ENCODE measurements at places on chromosomes 11 and 22.

DNA sequence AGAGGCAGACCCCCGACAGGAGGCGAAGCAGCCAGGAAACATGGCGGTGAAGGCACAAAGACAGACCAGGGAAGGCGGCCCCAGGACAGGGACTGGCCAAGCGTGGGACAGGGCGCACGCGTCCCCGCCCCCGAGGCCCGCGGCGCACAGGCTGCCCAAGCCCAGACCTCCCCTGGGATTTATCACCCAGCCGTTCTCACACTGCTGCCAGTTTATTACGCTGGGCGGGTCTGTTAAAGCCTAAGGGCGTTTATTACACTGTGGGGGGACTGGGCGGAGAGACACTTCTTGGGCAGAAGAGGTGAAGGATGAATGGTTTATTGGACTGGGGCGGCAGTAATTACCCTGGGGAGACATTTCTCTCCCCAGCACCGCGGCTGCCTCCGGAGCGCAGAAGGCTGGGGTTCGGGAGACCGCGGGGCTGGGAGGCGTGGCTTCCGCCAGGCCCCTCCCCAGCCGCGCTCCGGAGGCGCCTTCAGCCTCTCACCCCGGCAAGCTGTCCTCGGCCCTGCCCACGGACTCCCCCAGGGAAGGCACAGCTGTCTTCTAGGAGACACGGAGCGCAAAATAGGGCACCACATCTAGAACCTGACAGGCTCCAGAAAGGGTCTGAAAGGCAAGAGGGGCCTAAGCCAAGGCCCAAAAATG lies 47.1 kb downstream of the SLC22A12 start:
- DNase-seq, result no peak

DNA sequence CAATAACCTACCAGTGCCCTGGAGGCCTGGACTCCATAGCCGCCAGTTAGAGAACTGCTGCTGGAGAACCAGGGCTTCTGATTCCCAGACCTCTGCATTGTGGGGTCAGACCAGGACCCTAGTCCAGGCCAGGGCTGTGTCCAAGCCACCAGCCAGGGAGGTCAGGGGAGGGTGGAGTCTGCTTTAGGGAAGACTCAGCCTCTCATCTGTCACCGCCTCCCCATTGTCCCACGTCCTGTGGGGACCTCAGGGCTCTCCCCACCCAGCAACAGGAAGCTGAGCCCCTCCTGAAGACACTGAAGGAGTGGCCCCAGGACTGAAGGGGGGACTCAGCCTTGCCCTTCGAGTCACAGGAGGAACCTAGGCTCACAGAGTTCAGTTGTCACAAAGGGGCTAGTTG lies 41.2 kb downstream of the PDE2A start:
- DNase-seq, result no peak

- DNase-seq, result no peak
Measured at GRCh38 chr11:102187416-102188151, 77.3 kb downstream of the YAP1 start.

GRCh38 chr22:37734964-37735451 lies 38.2 kb downstream of the TRIOBP start:
- no peak for DNase-seq

- no peak for DNase-seq
Measured at GRCh38 chr11:28964811-28965210, 856.6 kb downstream of the METTL15 start.

DNA sequence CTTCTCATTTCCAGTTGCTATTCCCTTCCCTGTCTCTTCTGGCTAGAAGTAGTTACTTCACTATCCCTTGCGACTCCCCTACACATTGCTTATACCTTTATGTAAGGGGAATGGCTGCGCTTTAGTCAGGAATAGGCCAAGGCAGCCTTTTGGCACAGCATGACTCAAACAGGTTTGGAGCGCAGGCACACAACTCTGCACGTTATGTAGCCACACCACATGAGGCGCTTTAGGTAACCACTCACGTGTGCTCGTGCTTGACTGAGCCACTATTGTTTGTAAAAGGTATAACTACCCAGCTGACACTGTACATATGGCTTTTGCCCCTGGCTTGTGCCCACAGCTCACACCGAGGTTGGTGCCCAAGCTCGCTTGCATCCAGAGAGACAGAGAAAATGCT lies 46.7 kb upstream of the LIPT2 start:
- no peak for DNase-seq

DNA sequence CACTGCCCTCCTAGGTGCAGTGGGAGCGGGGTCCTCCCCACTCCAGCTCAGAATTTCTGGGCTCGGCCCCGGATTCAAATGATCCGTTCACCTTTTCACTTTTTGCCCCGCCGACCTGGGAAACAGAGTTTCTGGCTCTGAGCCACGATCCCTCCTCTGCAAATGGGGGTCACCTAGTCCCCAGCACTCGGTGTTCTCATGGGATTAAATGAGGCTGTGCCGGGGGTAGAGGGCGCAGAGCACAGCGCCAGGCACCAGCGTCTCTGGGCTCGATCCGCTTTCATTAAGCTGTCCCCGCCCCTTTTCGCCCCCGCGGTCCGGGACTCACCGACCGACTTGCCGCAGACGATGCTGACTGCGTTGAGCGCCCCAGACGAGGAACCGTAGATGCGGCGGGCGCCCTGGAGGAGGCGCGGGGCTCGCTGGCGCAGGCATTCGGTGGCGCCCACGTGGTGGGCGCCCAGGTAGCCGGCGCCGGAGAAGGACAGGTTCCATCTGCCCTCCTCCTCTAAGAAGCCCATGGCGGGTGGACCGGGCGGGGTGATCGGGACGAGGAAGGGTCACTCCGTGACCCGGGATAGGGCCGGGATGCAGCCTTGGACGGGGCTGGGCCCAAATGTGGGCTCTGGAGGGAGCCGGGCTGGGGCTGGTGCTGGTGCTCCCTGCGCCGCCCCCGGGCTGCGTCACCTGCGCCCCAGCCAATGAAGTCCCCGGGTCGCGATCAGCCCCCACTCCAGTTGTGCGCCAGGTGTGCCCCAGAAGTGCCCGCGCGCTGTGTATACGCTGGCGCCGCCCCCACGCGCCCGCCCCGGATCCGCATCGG lies at the start of gene PNPLA5:
TSS of gene PNPLA5 (minus strand) at position 654 of the 823 bp plus-strand sequence. CDS start at position 521, 133 bp downstream.
- DNase-seq, result peak; percentile 33

GRCh38 chr11:94148189-94148588 lies 19.5 kb downstream of the PANX1 start:
- DNase-seq, result no peak

- DNase-seq, result no peak
Measured at GRCh38 chr11:120579611-120580031, 68.1 kb downstream of the GRIK4 start.

- DNase-seq, result no peak
Measured at GRCh38 chr22:23089633-23090456, 19.5 kb downstream of the GNAZ start.

GRCh38 chr11:114169821-114170220 lies 110.3 kb downstream of the ZBTB16 start:
- DNase-seq, result no peak

DNA sequence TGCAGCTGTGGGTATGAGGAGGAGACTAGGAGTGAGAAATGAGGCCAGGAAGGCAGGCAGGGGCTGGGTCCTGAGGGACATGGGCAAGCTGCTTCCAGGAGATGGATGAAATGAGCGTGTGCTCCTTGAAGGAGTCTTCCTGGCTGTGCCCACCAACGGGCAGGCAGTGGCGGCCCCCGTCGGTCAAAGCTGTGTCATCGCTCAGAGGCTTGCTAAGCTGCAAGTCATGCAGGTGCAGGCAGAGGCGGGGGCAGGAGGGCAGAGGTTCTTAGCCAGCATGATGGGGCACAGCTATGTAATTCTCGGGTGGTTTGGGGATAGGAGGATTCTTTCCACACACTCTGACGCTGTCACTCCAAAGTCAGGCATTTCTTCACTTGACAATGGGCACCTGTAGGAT lies 12.5 kb upstream of the PEX26 start:
- DNase-seq, result no peak

- DNase-seq, result no peak
Measured at GRCh38 chr11:77444261-77444660, 29.6 kb downstream of the PAK1 start.

DNA sequence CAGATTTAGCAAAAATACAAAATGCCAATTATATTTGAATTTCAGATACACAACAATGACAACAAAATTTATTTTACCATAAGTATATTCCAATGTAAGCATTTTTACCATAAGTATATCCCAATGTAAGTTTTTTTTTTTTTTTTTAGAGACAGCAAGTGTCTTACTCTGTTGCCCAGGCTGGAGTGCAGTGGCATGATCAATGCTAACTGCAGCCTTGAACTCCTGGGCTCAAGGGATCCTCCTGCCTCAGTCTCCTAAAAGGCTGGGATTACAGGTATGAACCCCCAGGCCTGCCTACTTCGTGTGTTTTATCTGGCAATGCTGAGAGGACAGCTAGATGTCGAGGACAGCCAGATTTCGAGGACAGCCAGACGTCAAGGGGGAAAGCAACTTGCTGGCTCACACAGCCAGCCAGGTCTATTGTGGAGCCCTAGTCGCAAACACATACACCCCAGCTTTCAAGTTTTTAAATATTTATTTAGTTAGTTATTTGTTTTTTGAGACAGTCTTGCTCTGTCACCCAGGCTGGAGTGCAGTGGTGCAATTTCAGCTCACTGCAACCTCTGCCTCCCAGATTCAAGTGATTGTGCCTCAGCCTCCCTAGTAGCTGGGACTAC lies 1.1 kb upstream of the SERPING1 start:
- DNase-seq, result no peak

GRCh38 chr11:72569966-72570892 lies 104.0 kb downstream of the PDE2A start:
- no peak for DNase-seq

DNA sequence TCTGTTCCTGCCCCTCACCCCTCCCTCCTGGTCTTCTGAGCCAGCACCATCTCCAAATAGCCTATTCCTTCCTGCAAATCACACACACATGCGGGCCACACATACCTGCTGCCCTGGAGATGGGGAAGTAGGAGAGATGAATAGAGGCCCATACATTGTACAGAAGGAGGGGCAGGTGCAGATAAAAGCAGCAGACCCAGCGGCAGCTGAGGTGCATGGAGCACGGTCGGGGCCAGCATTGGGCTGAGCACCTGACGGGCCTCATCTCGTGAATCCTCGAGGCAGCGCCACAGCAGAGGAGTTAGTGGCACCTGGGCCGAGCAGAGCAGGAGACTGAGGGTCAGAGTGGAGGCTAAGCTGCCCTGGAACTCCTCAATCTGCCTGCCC lies 941.8 kb downstream of the BRD1 start:
- no peak for DNase-seq

DNA sequence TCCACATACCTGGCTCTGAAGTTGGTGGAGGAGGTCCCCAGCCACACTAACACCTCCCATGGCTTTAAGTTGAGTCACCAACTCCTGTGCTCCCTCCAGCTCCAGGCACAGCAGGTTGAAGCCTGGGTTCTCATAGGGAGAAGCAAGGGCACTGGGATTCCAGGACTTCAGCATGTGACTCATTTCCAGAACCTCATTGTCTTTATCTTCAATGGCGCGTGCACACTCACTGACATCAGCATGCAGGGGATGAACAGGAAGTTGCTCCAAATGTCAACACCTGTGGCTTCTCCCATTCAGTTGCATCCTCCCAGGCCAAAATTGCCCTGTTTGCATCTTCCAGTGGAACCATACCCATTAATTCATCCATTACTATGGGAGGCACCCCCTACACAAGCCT lies 5.8 kb upstream of the UBQLNL start:
- DNase-seq, result no peak

DNA sequence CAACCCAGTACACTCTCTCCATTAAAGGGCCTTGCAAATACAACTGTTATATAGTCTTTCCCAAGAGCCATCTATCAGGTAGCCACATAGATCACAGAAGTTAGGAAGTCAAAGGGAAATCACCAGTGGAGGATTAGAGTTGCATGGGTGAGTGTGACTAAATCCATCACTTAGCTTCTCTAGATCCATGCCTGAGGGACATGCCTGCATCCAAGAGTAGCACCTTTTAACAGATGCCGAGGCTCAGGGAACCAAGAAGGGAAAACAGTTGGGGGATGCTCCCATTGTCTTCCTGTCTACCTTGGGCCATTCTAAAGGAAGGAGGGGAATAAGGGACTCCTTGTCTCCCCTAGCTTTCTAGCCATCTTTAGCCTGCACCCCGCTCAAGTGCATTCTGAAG lies 77.9 kb downstream of the XRRA1 start:
- DNase-seq, result no peak

- DNase-seq, result no peak
Measured at GRCh38 chr22:37333724-37334460, 51.6 kb downstream of the CYTH4 start.

- DNase-seq, result no peak
Measured at GRCh38 chr11:93225662-93226061, 27.9 kb upstream of the SLC36A4 start.

DNA sequence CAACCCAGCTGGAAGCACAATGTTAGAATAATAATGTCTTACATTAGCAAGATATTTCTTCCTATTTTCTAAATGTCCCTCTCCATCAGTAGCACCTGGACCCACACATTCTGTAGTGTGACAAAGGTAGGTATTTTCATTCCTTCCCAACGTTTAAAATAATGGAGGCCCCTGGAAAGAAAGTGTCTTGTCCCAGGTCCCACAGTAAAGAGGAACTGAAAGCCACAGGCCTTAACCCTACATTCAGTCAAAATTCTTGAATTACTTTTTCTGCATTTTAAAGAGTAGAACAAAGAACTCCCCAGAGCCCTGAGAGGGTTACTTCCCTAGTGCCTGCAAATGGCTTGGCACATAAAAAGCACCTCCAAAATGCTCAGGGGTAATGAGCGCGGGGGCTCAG lies 26.3 kb downstream of the OPCML start:
- DNase-seq, result no peak

DNA sequence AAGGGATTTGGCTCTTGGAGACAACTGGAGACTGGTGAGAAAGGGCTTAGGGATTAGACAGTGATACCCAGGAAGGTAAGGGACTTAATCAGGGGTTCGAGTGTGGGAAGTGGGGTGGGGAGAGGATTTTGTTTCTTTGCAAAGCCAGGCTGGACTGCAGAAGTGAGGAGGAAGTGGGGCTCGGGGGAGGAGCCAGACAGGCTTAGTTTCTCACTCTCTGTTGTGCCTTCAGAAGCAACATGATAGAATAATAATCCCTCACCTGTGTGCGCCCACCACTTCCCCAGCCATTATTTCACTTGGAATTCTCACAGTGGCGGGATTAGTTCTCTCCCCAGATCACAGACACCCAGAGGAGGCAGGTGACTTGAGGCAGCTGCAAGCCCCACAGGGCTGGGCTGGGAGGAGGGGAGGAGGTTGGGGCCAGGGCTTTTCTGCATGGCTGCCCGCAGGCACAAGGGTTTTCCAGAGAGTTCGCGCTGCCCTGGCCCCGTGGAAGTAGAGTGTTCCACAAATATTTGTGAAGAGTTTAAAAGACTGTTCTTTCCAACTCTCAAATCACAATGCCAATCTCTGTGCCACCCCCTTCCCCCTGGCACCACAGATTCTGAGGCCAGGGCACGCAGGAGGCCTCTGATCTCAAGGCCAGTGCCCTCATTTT lies 4.0 kb upstream of the SEC14L2 start:
- no peak for DNase-seq

Data from stimulated activated CD4-positive, alpha-beta T cell treated with anti-CD3 and anti-CD28 coated beads, Interleukin-4, amount 100 ng/mL, for 1 hour (primary cell).